ENCODE measurements at places on chromosomes 4 and X. TPM values are rescaled to one million over a fixed set of nuclear protein-coding genes. Genes with fewer than 3 reads are reported as not detected.

The DSPP gene
- not detected for total RNA-seq

The GYG2 gene
- total RNA-seq: 1.0 TPM

The C4orf51 gene
- total RNA-seq: not detected

DNA sequence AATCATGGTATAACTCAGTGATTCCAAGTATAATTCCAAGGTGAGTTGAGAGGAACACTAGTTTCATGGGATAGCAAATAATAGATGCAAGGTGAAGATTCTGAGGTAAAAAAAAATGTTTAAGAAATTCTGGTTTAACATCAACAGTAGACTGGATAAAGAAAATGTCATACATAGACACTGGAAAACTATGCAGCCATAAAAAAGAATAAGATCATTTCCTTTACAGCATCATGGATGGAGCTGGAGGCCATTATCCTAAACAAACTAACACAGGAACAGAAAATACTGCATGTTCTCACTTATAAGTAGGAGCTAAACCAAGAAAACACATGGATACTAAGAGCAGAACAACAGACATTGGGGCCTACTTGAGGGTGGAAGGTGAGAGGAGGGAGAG, 54.6 kb upstream of the LEF1 start:
- DNase-seq: no peak

- DNase-seq: no peak
These were observed 197.3 kb upstream of the LNX1 start for GRCh38 chr4:53788621-53789020.

DNA sequence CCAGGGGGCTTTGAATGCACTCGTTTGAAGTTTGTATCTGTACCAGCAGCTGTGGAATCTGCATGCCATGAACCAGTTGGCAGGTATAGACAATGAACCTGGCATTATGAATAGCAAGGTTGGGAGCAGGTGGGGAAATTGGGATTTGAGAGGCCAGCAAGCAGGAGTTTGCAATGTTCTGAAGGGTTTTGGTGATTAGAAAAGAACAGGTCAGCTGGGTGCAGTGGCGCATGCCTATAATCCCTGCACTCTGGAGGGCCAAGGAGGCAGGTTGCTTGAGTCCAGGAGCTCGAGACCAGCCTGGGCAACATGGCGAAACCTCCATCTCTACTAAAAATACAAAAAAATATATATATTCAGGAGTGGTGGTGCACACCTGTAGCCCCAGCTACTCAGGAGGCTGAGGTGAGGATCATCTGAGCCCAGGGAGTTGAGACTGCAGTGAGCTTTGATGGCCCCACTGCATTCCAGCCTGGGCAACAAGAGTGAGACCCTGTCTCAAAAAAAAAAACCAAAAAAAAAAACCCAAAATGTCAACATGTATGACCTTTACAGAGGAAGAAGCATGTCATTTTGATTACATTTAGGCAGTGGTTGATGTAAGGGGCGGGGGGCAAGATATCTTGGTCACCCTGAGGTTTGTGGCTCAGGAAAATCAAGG, 63.9 kb downstream of the TSC22D3 start:
- no peak for DNase-seq

GRCh38 chr4:143396695-143397094, 60.0 kb downstream of the GAB1 start:
- DNase-seq: no peak

DNA sequence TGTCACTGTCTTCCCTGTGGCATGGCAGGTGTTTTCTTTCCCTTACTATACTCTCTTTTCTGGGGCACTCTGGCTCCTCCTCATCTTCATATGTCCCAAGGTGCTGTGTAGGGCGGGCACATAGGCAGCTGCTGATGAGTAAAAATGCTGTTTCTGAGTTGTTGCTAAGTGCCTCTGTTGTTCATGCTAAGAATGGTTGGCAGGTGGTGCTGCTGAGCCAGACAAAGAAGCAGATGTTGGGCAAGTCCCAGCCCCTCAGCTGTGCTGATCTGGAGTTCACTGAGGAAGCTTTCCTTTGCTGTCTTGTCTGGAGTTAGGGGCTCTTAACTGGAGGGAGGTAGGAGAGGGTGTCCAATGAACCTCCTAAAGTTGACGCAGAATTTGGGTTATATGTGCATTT, 40.6 kb downstream of the HADH start:
- DNase-seq: no peak

DNA sequence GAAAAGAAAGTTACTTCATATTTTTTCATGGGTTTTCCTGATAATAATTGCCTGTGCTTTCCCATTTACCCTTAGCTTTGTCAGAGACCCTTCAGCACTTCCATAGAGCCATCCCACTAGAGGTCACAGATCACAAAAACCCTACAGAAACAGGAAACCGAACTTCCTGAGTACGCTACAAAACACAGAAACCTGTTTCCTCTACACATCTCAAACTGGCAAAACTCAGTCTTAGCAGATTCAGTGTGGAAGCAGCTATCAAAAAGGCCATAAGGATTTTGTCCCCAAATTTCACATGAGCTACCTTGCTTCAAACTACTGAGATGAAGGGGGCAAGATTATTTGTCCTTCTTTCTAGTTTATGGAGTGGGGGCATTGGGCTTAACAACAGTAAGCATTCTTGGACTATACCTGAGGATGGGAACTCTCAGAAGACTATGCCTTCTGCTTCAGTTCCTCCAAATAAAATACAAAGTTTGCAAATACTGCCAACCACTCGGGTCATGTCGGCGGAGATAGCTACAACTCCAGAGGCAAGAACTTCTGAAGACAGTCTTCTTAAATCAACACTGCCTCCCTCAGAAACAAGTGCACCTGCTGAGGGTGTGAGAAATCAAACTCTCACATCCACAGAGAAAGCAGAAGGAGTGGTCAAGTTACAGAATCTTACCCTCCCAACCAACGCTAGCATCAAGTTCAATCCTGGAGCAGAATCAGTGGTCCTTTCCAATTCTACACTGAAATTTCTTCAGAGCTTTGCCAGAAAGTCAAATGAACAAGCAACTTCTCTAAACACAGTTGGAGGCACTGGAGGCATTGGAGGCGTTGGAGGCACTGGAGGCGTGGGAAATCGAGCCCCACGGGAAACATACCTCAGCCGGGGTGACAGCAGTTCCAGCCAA, at the start of gene MMRN1:
Gene MMRN1 (plus strand): TSS at position 206 of the 902 bp plus-strand sequence. CDS start 118 bp downstream, at position 324.
- no peak for DNase-seq

DNA sequence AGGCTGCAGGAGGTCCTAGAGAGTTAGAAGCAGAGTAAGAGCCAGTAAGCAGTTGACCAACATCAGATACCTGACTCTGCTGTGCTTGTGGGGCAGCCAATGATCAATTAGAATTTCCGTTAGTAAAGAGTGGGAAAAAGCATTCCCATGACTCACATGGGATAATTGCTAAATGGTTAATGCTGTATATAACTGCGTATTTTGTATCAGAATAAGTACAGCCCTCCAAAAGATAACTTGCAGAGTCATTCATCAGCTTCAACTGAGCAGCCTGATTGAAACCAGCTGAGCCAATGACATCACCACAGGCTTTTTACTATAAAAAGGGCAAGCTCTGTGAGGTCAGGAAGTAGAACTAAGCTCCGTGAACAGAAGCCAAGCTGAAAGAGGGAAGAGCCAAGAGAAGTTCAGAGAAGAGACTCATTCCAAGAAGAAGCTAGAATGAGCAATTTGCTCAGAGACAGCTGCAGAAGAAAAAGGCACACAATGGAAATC, 67.9 kb downstream of the PPP3CA start:
- DNase-seq: peak; percentile 82

DNA sequence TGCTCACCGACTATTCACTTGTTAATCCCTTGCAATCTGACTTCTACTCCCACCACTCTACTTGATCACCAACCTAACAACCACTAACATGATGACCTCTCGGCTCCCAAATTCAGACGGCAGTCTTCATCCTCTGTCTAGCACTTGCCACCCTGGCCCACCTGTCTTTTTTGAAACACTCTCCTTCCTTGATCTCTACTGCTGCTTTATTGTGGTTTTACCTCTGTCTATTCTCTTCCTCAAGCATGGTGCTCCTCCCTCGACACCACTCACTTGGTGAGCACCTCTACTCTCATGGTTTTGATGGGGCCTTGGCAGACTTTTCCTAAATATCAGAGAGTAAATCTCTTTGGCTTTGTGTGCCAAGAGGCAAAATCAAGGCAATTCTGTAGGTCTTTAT, 21.7 kb upstream of the CXCR3 start:
- DNase-seq: no peak

DNA sequence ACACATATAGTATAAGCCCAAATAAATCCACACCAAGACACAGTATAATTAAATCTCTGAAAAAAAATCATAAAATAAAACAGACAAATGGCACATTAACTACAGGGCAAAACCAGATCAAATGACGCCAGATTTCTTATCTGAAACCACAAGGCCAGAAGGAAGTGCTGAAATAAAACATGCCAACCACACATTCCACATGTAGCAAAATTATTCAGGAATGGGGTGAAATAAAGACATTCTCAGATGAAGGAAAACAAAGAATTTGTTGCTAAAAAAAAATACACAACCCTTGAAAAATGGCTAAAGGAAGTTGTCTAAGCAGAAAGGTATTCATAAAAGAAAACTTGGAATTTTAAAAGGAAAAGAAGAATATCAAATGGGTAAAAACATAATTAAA, 4.5 kb upstream of the DCAF12L1 start:
- DNase-seq: no peak

- no peak for DNase-seq
These were observed 598.9 kb upstream of the DIPK2B start for GRCh38 chrX:45799576-45799975.

- DNase-seq: no peak
These were observed 89.3 kb upstream of the PGRMC2 start for GRCh38 chr4:128376958-128377357.
